ENCODE measurements at places on chromosomes 11 and 22.

- DNase-seq = no peak
Measured at GRCh38 chr11:83023410-83023809, 48.3 kb downstream of the RAB30 start.

- no peak for DNase-seq
Measured at GRCh38 chr22:40273319-40273718, 73.0 kb upstream of the ADSL start.

- no peak for DNase-seq
Measured at GRCh38 chr11:103322821-103323220, 213.6 kb downstream of the DYNC2H1 start.

DNA sequence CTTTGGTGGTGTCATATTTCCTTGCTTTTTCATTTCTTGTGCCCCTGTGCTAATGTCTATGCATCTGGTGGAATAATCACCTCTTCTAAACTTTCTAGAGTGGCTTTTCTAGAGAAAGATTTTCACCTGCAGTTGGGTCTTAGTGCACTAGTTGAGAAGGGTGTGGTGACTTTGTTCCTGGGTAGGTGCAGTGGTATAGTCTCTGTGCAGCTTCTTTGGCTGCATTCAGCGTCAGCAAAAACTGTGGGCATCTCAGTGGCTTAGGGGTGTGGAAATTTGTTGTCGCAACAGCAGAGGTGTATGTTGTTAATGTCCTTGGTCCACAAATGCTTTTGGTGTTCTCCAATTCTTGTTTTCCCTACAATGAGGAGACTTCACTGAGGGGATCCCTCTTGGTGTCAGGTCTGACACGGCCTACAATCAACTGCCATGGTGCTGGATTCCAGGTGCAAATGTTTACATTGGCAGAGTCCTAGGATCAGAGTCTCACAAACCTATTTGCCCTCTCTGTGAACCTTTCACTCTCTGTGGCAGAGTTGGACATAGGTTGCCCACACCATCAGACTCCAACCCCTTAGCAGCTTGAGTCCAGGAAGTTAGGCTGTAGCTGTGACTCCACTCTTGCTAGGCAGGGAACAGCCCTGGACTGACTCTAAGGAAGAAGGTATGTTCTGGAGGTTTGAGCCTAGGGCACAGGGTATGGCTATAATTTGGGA, 48.8 kb downstream of the GDPD4 start:
- DNase-seq = no peak

DNA sequence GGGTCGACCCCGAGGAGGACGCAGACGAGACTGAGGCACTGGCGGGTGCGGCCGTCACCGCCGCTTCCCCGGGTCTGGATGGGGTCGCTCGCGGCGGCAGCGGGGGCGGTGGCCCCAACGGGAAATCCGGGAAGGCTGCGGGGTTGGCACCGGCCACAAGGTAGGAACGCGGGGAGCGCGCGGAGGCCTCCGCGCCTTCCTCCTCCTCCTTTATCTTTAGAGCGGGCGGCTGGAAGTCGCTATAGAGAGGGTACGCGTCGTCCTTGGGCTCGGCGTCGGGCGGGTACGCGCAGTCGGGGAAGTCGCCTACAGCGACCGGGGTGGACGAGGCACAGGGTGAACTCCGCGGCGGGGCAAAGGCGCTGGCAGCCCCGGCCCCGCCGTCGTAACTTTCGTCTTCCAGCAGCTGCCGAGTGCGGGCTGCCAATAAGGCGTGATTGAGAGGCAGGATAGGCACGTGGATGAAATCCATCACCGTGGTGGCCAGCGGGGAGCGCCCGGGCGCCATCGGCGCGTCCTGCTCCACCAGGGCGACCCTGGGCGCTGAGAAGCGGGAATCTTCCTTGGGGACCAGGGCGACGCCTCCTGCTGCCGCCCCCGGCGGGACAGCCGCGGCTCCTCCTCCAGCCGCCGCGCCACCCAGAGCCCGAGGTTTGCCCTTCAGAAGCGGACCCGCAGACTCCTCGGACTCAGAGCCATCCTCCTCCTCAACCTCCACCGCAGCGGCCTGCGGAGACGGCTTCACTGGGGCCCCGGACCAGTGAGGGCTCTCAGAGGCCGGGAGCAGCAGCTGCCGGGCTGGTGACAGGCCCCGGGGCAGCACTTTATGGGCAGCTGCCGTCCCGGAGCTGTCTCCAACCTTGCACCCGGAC, 1.7 kb downstream of the PGR start:
- DNase-seq = no peak

GRCh38 chr22:40721266-40721665, 42.0 kb downstream of the MCHR1 start:
- no peak for DNase-seq
